Regular cardiac myocyte (primary cell): ENCODE measurements at places on chromosomes 6 and 20. TPM values are rescaled to one million over a fixed set of nuclear protein-coding genes. Genes with fewer than 3 reads are reported as not detected.

Gene RAMACL
- total RNA-seq, result 0.38 and 1.1 TPM in 2 replicates

Gene SLC22A16
- under 0.01 TPM in 1 of 2 replicates, not detected in the other for total RNA-seq

Gene PTCHD4
- total RNA-seq, result 0.96 and 7.0 TPM in 2 replicates

Gene CDC5L
- 19.4 and 28.6 TPM in 2 replicates for total RNA-seq

Gene SPACA1
- total RNA-seq, result not detected in 2 replicates

Gene CCN5
- under 0.01 and 3.7 TPM in 2 replicates for total RNA-seq

Gene MDC1
- total RNA-seq, result 4.8 and 10.9 TPM in 2 replicates

Gene EFCAB8
- total RNA-seq, result under 0.01 and 0.38 TPM in 2 replicates

Gene SLC17A4
- not detected in 2 replicates for total RNA-seq

Gene TMEM244
- total RNA-seq, result not detected in 2 replicates

Gene FAM209A
- under 0.01 TPM in 1 of 2 replicates, not detected in the other for total RNA-seq

Gene SPTLC3
- total RNA-seq, result 3.1 and 5.9 TPM in 2 replicates

Gene PPP2R5D
- 39.7 and 47.4 TPM in 2 replicates for total RNA-seq

Gene GLO1
- 120 and 123 TPM in 2 replicates for total RNA-seq

Gene MDFI
- total RNA-seq, result 1.3 and 2.8 TPM in 2 replicates

Gene SYNDIG1
- 0.58 and 1.4 TPM in 2 replicates for total RNA-seq

Gene BNIP5
- total RNA-seq, result not detected in 2 replicates

Gene NT5E
- total RNA-seq, result 306 and 439 TPM in 2 replicates

Gene BMP2
- 4.8 and 6.7 TPM in 2 replicates for total RNA-seq

Gene HLA-DOA
- not detected in 2 replicates for total RNA-seq

Gene ETV7
- 0.38 and 2.0 TPM in 2 replicates for total RNA-seq

Gene PRKN
- total RNA-seq, result 0.58 and 2.8 TPM in 2 replicates

Gene OOEP
- not detected in 2 replicates for total RNA-seq

Gene ZNF334
- 2.5 and 3.1 TPM in 2 replicates for total RNA-seq

Gene ATP6V1G2
- total RNA-seq, result 1.2 and 5.1 TPM in 2 replicates

Gene TP53TG5
- under 0.01 TPM in 1 of 2 replicates, not detected in the other for total RNA-seq

Gene SCGN
- total RNA-seq, result not detected in 2 replicates

Gene TBX18
- 37.5 and 49.8 TPM in 2 replicates for total RNA-seq

Gene SOX18
- under 0.01 and 0.19 TPM in 2 replicates for total RNA-seq

Gene VGLL2
- not detected in 2 replicates for total RNA-seq

Gene PSORS1C1
- 0.19 and 1.7 TPM in 2 replicates for total RNA-seq

Gene PDE10A
- total RNA-seq, result 18.4 and 32.4 TPM in 2 replicates

Gene SYCP2
- 0.77 and 1.1 TPM in 2 replicates for total RNA-seq

Gene ANKRD66
- total RNA-seq, result not detected in 2 replicates

Gene PI3
- not detected in 2 replicates for total RNA-seq

Gene VWA7
- under 0.01 TPM in 1 of 2 replicates, not detected in the other for total RNA-seq

Gene RRAGD
- total RNA-seq, result 0.19 and 7.0 TPM in 2 replicates

Gene PREX1
- total RNA-seq, result 14.9 and 39.7 TPM in 2 replicates

Gene TRIM40
- not detected in 2 replicates for total RNA-seq

Gene FUT9
- total RNA-seq, result not detected in 2 replicates

Gene MTFR2
- 0.85 and 6.5 TPM in 2 replicates for total RNA-seq

Gene CDSN
- total RNA-seq, result under 0.01 TPM in 1 of 2 replicates, not detected in the other

Gene RAB44
- under 0.01 TPM in 2 replicates for total RNA-seq

Gene CRISP3
- not detected in 2 replicates for total RNA-seq

Gene UCKL1
- 13.5 and 25.9 TPM in 2 replicates for total RNA-seq

Gene THBD
- 18.0 and 20.3 TPM in 2 replicates for total RNA-seq

Gene OSER1
- 48.2 and 49.7 TPM in 2 replicates for total RNA-seq

Gene CRYBG1
- 1.7 and 7.1 TPM in 2 replicates for total RNA-seq

Gene COL12A1
- total RNA-seq, result 163 and 238 TPM in 2 replicates

Gene NUS1
- total RNA-seq, result 16.9 and 34.3 TPM in 2 replicates

Gene PERP
- 14.2 and 21.7 TPM in 2 replicates for total RNA-seq

Gene ARHGAP18
- 43.7 and 64.8 TPM in 2 replicates for total RNA-seq

Gene NMBR
- under 0.01 and 0.28 TPM in 2 replicates for total RNA-seq

Gene CST5
- total RNA-seq, result not detected in 2 replicates

Gene LY6G6C
- under 0.01 TPM in 1 of 2 replicates, not detected in the other for total RNA-seq

Gene ADTRP
- total RNA-seq, result 1.1 and 1.5 TPM in 2 replicates

Gene BHLHE23
- total RNA-seq, result not detected in 2 replicates

Gene FAM217A
- not detected in 2 replicates for total RNA-seq

Gene HLA-DRB1
- total RNA-seq, result 0.58 and 3.7 TPM in 2 replicates

Gene EFHC1
- total RNA-seq, result 17.1 and 37.2 TPM in 2 replicates
